ENCODE measurements at places on chromosomes 12 and 14.

- H3K4me1 ChIP-seq, result peaks cover 21% of the 10 kb centered on the region
- H3K27me3 ChIP-seq, result no peaks in the 10 kb centered on the region
- peak overlapping the region; percentile 42 for H3K27ac ChIP-seq
- no peak overlapping the region for H3K4me3 ChIP-seq
- DNase-seq, result no peak
These were observed 3.0 kb upstream of the EP400 start for GRCh38 chr12:131946757-131947156.

GRCh38 chr12:53327435-53328042, 6.1 kb upstream of the AAAS start:
- H3K27me3 ChIP-seq, result peaks cover 4% of the 10 kb centered on the region
- peaks cover 17% of the 10 kb centered on the region for H3K4me1 ChIP-seq
- no peaks in the 10 kb centered on the region for H3K36me3 ChIP-seq
- no peak for DNase-seq
- no peak overlapping the region for H3K4me3 ChIP-seq
- no peak overlapping the region for H3K27ac ChIP-seq

DNA sequence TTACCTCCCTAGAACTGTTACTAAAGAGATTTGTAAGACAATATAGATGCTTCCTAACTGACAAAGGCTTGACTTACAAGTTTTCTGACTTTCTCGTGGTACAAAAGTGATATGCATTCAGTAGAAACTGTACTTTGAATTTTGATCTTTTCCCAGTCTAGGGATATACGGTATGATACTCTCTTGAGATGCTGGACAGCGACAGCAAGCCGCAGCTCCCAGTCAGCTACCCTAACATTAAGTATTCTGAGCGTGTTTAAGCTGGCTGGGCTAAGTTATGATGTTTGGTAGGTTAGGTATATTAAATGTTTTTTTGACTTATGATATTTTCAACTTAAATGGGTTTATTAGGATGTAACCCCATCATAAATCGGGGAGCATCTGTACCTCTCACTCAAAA, 55.2 kb upstream of the CDKL1 start:
- no peaks in the 10 kb centered on the region for H3K27me3 ChIP-seq
- H3K4me1 ChIP-seq, result peaks cover 16% of the 10 kb centered on the region
- no peak for DNase-seq
- H3K27ac ChIP-seq, result no peak overlapping the region

- no peak for DNase-seq
- no peak overlapping the region for H3K4me3 ChIP-seq
- H3K27ac ChIP-seq, result no peak overlapping the region
- no peaks in the 10 kb centered on the region for H3K4me1 ChIP-seq
These were observed 509.8 kb downstream of the GLT1D1 start for GRCh38 chr12:129363041-129363440.

DNA sequence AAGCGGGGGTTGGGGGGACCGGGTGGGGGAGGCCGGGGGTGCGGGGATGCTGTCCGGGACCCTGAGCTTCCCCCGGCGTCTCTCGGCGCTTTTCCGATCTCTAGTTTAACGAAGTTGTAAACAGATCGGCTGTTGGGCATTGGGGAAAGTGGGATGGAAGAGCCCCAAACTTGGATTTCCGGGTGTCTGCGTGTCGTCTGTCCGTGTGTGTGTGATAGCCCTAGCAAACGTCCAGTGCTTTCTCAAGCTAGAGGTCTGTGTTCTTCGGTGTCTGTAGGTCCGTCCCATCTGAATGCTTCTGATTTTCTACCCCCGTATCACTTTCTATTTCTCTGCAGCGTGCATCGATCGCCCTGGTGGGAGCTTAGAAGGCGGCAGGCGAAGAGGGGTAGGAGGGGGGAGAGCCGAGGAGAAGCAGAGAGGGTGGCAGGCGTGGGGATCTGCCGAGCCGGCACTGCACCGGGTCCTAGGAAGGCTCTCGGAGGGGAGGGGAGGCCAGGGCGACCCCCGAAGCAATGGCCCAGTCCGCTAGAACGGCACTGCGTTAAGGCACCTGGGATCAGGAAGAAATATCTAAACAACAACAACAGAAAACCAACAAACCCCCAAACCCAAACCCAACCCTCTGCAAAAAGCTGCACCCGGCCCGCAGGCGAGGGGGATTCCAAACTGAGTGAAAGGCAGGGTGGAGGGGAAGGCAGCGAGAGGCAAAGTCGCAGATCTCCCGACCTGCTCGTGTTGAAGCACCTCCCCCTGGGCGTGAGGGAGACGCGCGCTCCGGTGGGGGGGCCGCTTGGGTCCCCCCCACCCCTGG, 1.0 kb downstream of the KCNA1 start:
- H3K4me3 ChIP-seq, result peak overlapping the region; percentile 80
- no peaks in the 10 kb centered on the region for H3K36me3 ChIP-seq
- no peak overlapping the region for H3K27ac ChIP-seq
- H3K4me1 ChIP-seq, result peaks cover 17% of the 10 kb centered on the region

DNA sequence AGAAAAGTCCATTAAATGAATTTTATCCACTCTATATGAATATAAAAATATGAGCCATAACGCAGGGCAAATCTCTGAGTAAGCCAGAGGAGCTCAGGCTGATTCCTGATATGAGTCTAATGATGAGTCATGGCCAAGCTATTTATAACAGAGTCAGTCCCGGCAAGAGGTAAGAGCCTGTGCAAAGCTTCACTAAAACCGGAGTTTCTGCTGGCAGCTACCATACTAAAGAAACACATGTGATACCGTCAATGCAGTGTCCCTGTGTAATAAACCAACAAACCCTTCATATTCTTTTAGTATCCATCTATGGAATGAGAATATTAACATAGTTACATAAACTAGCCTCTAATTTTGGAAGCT, 319.4 kb downstream of the KCNC2 start:
- no peaks in the 10 kb centered on the region for H3K27me3 ChIP-seq
- H3K27ac ChIP-seq, result no peak overlapping the region
- H3K4me3 ChIP-seq, result no peak overlapping the region
- peaks cover 34% of the 10 kb centered on the region for H3K4me1 ChIP-seq
- H3K36me3 ChIP-seq, result no peaks in the 10 kb centered on the region
- peak; percentile 31 for DNase-seq

- H3K27me3 ChIP-seq, result peaks cover 2% of the 10 kb centered on the region
- no peak overlapping the region for H3K4me3 ChIP-seq
- H3K36me3 ChIP-seq, result no peaks in the 10 kb centered on the region
These were observed 377.6 kb downstream of the FLRT2 start for GRCh38 chr14:85907536-85907935.

GRCh38 chr12:78305808-78306207, 475.1 kb downstream of the NAV3 start:
- H3K27me3 ChIP-seq, result no peaks in the 10 kb centered on the region
- no peak overlapping the region for H3K27ac ChIP-seq
- H3K4me3 ChIP-seq, result no peak overlapping the region
- DNase-seq, result no peak
- H3K4me1 ChIP-seq, result no peaks in the 10 kb centered on the region
- no peaks in the 10 kb centered on the region for H3K36me3 ChIP-seq

Data from activated CD4-positive, alpha-beta memory T cell treated with anti-CD3 and anti-CD28 coated beads for 36 hours (primary cell).